IMR-90 (cell line): ENCODE measurements at places on chromosomes 3 and 15.

GRCh38 chr3:100072326-100073048 lies 41.8 kb downstream of the FILIP1L start:
- H3K4me1 ChIP-seq: peaks cover 27% of the 10 kb centered on the region
- H3K4me3 ChIP-seq: no peak overlapping the region
- H3K36me3 ChIP-seq: no peaks in the 10 kb centered on the region
- no peak for DNase-seq

GRCh38 chr15:80669663-80670273 lies 25.3 kb upstream of the ABHD17C start:
- H3K4me3 ChIP-seq: no peak overlapping the region
- peak; percentile 70 for DNase-seq
- no peaks in the 10 kb centered on the region for H3K27me3 ChIP-seq
- peaks cover 16% of the 10 kb centered on the region for H3K4me1 ChIP-seq

- no peak for DNase-seq
- no peaks in the 10 kb centered on the region for H3K27me3 ChIP-seq
- no peaks in the 10 kb centered on the region for H3K36me3 ChIP-seq
- H3K4me3 ChIP-seq: no peak overlapping the region
Measured at GRCh38 chr3:189621948-189622603, 9.1 kb upstream of the TP63 start.

GRCh38 chr3:72746430-72747411 lies 101.5 kb downstream of the SHQ1 start:
- H3K36me3 ChIP-seq: no peaks in the 10 kb centered on the region

GRCh38 chr3:58164199-58164879 lies 46.4 kb downstream of the DNASE1L3 start:
- no peak overlapping the region for H3K27ac ChIP-seq
- no peak overlapping the region for H3K4me3 ChIP-seq
- peak; percentile 81 for DNase-seq
- no peaks in the 10 kb centered on the region for H3K27me3 ChIP-seq
- H3K36me3 ChIP-seq: peaks cover 45% of the 10 kb centered on the region

- DNase-seq: no peak
- no peak overlapping the region for H3K4me3 ChIP-seq
- H3K27me3 ChIP-seq: no peaks in the 10 kb centered on the region
- H3K27ac ChIP-seq: no peak overlapping the region
- no peaks in the 10 kb centered on the region for H3K36me3 ChIP-seq
- 0 out of 2 replicates have a peak, but pooled peaks cover 2% of the 10 kb centered on the region for H3K4me1 ChIP-seq
Measured at GRCh38 chr3:31157047-31157694, 262.7 kb upstream of the GADL1 start.

DNA sequence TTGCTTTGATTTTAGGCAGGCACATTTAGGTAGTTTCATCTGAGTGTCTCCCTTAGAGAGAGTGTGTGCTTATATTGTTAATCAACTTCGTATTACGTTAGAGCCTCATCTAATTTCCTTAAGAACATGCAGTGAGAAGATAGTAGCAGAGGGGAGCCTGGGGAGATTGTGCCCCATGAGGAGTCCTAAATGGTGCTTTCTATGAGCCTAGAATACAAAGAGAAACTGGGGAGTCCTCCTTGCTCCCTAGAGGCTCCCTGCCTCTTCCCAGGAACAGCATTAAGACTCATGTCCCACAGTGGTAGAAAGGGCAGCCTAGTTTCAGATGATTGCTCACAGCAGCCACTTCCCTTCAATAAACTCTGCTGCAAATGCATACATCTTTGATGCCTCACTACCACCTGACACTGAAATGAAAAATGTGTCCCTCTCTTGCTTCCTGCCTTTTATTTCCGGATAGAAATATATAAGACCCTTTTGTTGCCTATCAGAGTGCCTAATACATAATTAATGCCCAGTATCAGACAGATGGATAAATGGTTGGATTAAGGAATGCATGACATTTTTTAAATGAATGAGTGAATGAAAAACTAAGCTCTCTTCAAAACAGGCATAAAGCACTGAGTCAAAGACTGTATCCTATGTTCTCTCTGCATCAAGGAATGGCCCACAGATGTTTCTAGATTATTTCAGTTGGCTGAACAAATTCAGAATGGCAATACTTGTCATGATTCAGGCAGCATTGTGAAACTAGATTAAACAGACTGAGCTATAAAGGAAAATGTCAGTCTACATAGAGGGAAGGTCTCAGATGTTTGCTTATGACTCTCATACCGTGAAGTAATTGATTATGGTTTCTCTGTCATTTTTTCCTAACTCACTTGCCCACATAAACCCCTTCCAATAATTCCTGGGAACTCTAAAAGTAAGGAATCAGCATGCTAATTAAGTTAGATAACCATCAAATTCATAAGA lies 362.1 kb downstream of the LRRC3B start:
- H3K36me3 ChIP-seq: no peaks in the 10 kb centered on the region
- no peaks in the 10 kb centered on the region for H3K4me1 ChIP-seq
- H3K4me3 ChIP-seq: no peak overlapping the region
- DNase-seq: no peak
